ENCODE measurements at places on chromosomes 16 and 17. TPM values are rescaled to one million over a fixed set of nuclear protein-coding genes. Genes with fewer than 3 reads are reported as not detected.

PIEZO1 gene
- total RNA-seq, result 200 TPM

MFSD6L gene
- 0.68 TPM for total RNA-seq

STUB1 gene
- 131 TPM for total RNA-seq

CRHR1 gene
- total RNA-seq, result not detected

TBC1D26 gene
- 0.34 TPM for total RNA-seq

LRRC46 gene
- 9.6 TPM for total RNA-seq
